ENCODE measurements at places on chromosomes 4 and X. TPM values are rescaled to one million over a fixed set of nuclear protein-coding genes. Genes with fewer than 3 reads are reported as not detected.
A peak's percentile ranks its signal among the peaks of the same experiment; 100 is the strongest.

DNA sequence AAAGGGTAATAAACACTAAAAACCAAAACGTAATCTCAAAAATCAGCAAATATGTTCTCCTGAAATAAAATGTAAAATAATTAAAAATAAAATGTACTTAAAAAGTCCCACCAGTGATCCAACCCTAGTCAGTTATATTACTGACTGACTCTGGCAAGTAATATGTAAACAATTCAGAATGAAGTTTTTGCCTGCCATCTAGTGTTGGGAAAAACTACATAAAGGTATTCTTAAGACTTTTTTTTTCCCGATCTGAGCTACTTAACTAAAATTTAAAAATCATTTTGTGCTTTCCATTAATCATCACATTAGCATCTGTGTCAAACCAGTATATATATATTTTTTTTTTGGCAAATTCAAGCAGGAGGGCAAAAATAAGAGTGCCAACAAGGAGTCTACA is 24.0 kb downstream of the RCHY1 start:
- H3K27ac ChIP-seq, result no peak overlapping the region
- no peaks in the 10 kb centered on the region for H3K4me1 ChIP-seq
- H3K36me3 ChIP-seq, result peaks cover 7% of the 10 kb centered on the region

DNA sequence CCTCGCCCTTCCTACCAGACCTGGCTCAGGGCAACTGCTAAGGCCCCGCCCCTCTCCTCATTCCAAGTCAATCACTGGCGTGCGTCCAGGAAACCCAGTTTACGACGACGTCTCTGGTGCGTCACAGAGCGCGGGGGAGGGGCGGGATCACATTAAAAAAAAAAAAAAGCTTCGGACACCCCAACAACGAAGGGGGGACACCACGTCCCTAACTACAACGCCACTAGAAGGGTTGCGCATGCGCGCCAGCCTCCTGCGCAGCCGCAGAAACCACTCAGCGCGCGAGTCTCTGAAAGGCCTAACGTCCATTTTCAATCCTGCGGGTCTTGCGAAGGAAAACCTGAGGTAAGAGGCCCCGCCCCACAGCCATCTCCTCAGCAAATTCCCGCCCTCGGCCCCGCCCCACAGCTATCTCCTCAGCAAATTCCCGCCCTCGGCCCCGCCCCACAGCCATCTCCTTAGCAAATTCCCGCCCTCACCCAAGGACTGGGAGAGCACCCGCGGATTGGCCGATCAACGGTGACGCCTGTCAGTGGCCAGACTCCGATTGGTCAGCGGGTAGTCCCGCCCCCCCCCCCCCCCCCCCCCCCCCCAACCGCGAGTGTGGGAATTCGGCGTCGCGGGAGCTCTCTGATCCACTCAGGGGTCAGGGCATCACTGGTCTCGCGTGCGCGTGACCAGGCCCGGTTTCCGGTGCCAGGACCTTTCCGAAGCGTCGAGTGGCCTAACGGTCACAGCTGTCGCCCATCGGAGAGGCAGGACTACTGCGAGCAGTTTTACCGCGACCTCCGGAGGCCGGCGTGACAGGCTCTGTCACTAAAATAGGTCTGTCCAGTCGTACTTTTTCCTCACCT is at the start of gene SCML1:
SCML1 (plus strand) TSS at position 638 of the 854 bp plus-strand sequence. CDS start 6,694 bp downstream, outside the sequence.
- peaks cover 1% of the 10 kb centered on the region for H3K27me3 ChIP-seq
- no peaks in the 10 kb centered on the region for H3K36me3 ChIP-seq
- DNase-seq, result peak; percentile 86
- H3K27ac ChIP-seq, result peak within 1 kb of the TSS; percentile 94

Gene TRIML1
- 0.97 TPM for total RNA-seq

Gene PWWP3B
- 0.21 TPM for total RNA-seq

Gene ASMTL
- 25.8 TPM for total RNA-seq

Measured in endothelial cell (in vitro differentiated cells).